ENCODE measurements at places on chromosomes 2 and 18. TPM values are rescaled to one million over a fixed set of nuclear protein-coding genes. Genes with fewer than 3 reads are reported as not detected.

DNA sequence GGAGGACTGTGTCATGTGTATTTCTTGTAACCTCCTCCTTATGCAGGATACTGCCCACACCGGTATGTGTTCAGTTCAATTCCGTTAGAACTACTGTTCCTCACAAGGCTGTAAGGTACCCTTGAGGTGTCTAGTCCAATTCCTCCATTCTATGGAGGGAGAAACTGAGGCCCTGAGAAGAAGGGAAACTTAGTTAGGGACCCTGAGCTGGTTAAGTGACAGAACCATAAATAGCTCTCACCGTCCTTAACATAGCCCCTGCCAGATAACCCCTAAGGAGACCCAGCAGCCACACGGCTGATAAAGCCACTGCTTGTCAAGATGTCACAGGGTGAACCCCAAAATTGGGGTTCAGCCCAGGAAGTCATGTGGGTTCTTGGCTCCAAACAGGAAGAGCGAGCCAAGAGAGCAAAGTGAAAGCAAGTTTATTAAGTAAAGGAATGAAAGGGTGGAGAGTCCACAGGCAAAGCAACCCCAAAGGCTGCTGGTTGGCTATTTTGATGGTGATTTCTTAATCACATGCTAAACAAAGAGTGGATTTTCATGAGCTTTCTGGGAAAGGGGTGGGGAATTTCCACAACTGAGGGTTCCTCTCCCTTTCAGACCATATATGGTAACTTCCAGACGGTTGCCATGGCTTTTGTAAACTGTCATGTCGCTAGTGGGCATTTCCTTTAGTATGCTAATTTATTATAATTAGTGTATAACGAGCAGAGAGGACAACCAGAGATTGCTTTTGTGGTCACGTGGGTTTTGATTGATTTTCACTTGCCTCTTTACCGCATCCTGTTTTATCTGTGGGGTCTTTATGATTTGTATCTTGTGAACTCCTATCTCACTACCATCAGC, 83.4 kb upstream of the RTN4 start:
- no peaks in the 10 kb centered on the region for H3K36me3 ChIP-seq
- H3K4me1 ChIP-seq = peaks cover 48% of the 10 kb centered on the region
- H3K27ac ChIP-seq = peak overlapping the region; percentile 12
- no peaks in the 10 kb centered on the region for H3K27me3 ChIP-seq
- H3K4me3 ChIP-seq = peak overlapping the region; percentile 45

GRCh38 chr2:127674241-127675209, 805 bp downstream of the LIMS2 start:
- peaks cover 6% of the 10 kb centered on the region for H3K4me1 ChIP-seq
- peak overlapping the region; percentile 93 for H3K27ac ChIP-seq
- peak overlapping the region; percentile 90 for H3K4me3 ChIP-seq
- DNase-seq = no peak
- H3K27me3 ChIP-seq = peaks cover 79% of the 10 kb centered on the region

DNA sequence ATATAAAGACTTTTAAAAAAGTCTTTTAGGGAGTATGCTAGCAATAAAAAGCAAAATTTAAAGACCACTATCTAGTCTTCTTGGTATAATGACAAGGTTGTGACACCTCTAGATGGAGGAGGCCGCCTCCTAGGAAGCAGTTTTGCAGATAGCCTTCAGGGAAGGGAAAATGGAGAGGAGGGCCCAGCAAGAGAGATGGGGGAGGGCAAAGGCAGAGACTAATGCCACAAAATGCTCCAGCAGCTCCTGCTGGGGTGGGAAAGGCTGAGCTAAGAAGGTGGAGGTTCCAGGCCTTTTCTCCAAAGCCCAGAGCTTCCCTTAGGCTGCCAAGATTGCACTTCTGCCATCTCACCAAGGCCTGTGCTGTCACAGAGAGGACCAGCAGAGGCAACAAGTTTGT, 153.9 kb upstream of the THSD7B start:
- no peaks in the 10 kb centered on the region for H3K4me1 ChIP-seq
- H3K36me3 ChIP-seq = no peaks in the 10 kb centered on the region
- DNase-seq = no peak
- no peak overlapping the region for H3K27ac ChIP-seq
- peaks cover 9% of the 10 kb centered on the region for H3K27me3 ChIP-seq

GRCh38 chr2:192254444-192254843, 59.7 kb upstream of the TMEFF2 start:
- no peak overlapping the region for H3K27ac ChIP-seq
- no peak overlapping the region for H3K4me3 ChIP-seq
- H3K4me1 ChIP-seq = no peaks in the 10 kb centered on the region
- DNase-seq = no peak

DNA sequence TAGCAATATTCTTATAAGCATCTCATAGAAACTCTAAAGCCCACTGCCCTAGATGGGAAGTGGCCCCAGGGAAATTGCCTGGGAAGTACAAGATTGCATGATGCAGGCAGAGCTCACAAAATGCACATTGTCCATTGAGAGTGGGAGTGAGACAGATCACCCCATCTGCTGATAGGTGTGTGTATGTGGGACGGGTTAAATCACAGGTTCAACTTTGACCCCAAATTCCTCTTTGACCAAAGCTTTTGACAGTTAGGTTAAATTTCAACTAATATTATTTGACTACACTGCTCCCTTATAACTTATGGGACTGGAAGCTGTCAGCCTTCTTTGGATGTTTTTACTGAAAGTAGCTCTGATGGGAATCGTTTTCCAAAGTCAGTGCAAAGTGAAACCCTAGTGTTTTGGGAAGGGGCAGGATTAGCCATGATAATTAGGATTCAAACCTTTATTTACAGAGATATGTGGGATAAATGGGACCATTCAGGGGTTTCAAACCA, 11.4 kb upstream of the FABP1 start:
- no peak overlapping the region for H3K4me3 ChIP-seq
- H3K27ac ChIP-seq = no peak overlapping the region
- peaks cover 18% of the 10 kb centered on the region for H3K27me3 ChIP-seq
- DNase-seq = no peak
- no peaks in the 10 kb centered on the region for H3K4me1 ChIP-seq

GRCh38 chr2:63788071-63788470, 53.6 kb upstream of the UGP2 start:
- H3K4me3 ChIP-seq = no peak overlapping the region
- H3K27me3 ChIP-seq = no peaks in the 10 kb centered on the region
- no peaks in the 10 kb centered on the region for H3K4me1 ChIP-seq
- no peak overlapping the region for H3K27ac ChIP-seq
- H3K36me3 ChIP-seq = no peaks in the 10 kb centered on the region

- no peak overlapping the region for H3K4me3 ChIP-seq
- DNase-seq = no peak
- no peaks in the 10 kb centered on the region for H3K36me3 ChIP-seq
- no peaks in the 10 kb centered on the region for H3K4me1 ChIP-seq
- peaks cover 73% of the 10 kb centered on the region for H3K27me3 ChIP-seq
- no peak overlapping the region for H3K27ac ChIP-seq
Measured at GRCh38 chr18:57422313-57422872, 12.8 kb upstream of the ONECUT2 start.

DNA sequence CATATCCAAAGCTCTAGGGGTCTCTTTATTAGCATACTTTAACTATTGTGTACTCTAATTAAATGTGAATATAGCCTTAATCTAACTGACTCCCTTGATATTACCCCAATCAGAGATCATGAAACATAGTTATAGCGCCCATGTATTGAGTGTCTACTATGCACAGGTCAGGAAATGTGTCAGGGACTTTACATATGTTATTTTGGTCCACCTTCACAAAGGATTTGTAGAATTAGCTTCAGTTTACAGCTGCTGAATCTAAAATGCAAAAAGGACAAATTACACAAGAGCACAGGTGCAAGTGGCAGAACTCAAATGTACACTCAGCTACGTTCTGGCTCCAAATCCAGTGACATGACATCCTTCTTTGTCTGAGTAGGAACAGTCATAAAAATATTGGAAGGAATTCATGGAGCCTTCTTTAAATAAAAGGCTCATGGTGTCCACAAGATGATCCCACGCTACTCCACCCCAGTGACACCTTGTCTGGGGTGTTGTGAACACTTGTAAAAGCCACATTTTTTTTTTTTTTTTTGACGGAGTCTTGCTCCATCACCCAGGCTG, 38.7 kb upstream of the ATL2 start:
- no peaks in the 10 kb centered on the region for H3K27me3 ChIP-seq
- no peaks in the 10 kb centered on the region for H3K4me1 ChIP-seq
- DNase-seq = no peak
- no peak overlapping the region for H3K27ac ChIP-seq

- no peak overlapping the region for H3K27ac ChIP-seq
- H3K27me3 ChIP-seq = no peaks in the 10 kb centered on the region
- H3K36me3 ChIP-seq = no peaks in the 10 kb centered on the region
- H3K4me3 ChIP-seq = no peak overlapping the region
- no peak for DNase-seq
Measured at GRCh38 chr2:34419856-34420255, 820.8 kb upstream of the FAM98A start.

GRCh38 chr2:14015113-14015630, 617.3 kb upstream of the LRATD1 start:
- no peaks in the 10 kb centered on the region for H3K27me3 ChIP-seq
- no peaks in the 10 kb centered on the region for H3K4me1 ChIP-seq
- no peak overlapping the region for H3K4me3 ChIP-seq
- DNase-seq = no peak

GRCh38 chr2:30425326-30425725, 21.7 kb upstream of the LCLAT1 start:
- H3K36me3 ChIP-seq = no peaks in the 10 kb centered on the region
- H3K27me3 ChIP-seq = no peaks in the 10 kb centered on the region
- no peak for DNase-seq
- no peak overlapping the region for H3K4me3 ChIP-seq

DNA sequence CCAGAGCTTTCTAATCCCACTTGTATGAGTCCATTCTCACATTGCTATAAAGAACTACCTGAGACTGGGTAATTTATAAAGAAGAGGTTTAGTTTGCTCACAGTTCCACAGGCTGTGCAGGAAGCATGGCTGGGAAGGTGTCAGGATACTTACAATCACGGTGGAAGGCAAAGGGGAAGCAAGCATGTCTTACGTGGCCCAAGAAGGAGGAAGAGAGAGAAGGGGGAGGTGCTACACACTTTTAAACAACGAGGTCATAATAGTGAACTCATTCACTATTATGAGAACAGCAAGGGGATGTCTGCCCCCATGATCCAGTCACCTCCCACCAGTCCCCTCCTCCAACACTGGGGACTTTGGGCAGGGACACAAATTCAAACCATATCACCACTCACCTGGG, 67.8 kb downstream of the TTC32 start:
- H3K4me1 ChIP-seq = no peaks in the 10 kb centered on the region
- H3K27me3 ChIP-seq = peaks cover 28% of the 10 kb centered on the region
- no peaks in the 10 kb centered on the region for H3K36me3 ChIP-seq
- no peak overlapping the region for H3K4me3 ChIP-seq
- no peak overlapping the region for H3K27ac ChIP-seq

DNA sequence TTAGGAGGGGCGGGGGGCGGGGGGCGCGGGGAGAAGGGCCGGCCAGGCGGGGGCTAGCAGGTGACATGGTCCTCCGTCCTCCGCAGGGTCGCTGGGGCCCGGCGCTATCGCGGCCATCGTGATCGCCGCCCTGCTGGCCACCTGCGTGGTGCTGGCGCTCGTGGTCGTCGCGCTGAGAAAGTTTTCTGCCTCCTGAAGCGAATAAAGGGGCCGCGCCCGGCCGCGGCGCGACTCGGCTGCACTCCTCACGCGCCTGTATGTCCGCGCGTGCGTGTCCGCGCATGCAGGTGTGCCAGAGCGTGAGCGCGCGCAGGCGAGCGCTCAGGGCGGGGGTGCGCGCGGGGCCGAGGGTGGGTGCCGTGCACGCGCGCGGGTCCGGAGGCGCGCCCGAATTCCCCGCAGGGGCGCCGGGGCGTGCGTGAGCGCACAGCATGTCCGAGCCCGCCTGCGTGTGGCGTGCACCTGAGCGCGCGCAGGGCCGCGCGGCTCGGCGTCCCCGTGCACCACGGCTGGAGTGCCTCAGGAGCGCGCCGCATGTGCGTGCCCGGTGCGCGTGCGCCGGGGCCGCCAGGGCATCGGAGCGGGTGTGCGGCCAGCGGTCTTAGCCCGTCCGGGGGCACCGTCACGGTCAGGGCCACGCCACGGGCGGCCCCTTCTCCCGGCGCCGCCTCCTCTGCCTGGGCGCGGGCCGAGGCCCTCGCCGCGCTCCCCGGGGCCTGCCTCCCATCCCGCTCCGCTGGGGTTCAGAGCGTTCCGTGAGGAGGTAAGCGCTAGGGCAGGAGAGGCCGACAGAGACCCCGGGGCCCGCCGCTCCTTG, 6.3 kb downstream of the SNORC start:
- peaks cover 15% of the 10 kb centered on the region for H3K27me3 ChIP-seq
- H3K27ac ChIP-seq = no peak overlapping the region
- no peaks in the 10 kb centered on the region for H3K36me3 ChIP-seq
- peak overlapping the region; percentile 77 for H3K4me3 ChIP-seq

DNA sequence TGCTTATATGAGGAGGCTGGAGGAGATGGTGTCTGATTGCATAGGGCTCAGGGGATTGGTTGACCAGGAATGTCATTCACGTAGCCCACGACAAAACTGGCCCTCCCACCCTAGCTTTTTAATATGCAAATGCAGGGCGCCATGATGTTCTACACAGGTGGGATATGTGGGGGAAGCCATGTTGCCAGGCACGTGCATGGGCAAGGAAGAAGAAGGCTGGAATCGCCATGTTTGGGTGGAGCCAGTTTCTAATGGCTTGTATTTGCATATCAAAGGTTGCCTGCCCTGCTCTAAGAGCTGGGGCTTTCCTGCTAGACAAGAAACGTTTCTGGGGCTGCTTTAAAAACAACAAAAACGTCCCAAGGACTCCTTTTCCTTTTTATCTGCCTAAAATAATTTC, 26.5 kb upstream of the LINC00305 start:
- no peak overlapping the region for H3K4me3 ChIP-seq
- no peak overlapping the region for H3K27ac ChIP-seq
- H3K4me1 ChIP-seq = peaks cover 13% of the 10 kb centered on the region
- no peak for DNase-seq
- no peaks in the 10 kb centered on the region for H3K36me3 ChIP-seq

DNA sequence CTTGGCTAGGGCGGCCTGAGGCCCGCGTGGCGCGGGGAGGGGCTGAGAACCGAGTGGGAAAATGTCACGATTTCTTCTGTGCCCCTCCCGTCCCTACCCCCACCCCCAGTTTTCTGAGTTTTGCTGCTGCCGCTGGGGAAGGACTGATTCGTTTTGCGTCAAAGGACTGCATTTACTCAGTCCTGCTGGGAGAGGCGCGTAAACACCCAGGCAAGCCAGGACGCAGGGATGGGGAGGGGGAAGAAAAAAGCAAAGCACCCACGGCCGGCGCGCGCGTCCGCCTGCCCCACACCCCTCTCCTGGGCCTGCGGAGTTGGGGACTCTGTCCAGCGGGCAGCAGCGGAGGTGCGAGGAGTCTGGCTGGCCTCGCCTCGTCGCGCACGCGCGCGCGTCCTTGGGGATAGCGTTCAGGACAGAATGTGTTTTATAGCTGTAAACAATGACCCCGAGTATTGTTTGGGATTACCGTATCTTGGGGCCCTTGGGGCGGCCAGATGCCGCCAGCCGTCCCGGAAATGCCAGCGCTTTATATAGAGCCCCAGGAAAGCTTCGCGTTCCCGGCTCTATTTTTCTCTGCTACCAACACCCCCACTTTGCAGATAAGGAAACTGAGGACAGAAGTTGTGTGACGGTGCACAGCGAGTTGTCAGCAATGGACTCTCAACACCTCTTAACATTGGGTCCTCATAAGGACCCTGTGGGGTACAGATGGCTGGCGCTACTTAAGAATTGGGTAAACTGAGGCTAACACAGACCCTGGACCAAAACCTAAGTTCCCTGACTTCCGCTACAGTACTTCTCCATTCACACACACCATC, 1.7 kb upstream of the FOSL2 start:
- peaks cover 15% of the 10 kb centered on the region for H3K27me3 ChIP-seq
- peak overlapping the region; percentile 97 for H3K27ac ChIP-seq
- peaks cover 15% of the 10 kb centered on the region for H3K4me1 ChIP-seq
- DNase-seq = peak; percentile 80

Gene ZNF638
- 149 TPM for total RNA-seq

Measured in type B pancreatic cell (in vitro differentiated cells).